ENCODE measurements at places on chromosomes 11 and 22.

DNA sequence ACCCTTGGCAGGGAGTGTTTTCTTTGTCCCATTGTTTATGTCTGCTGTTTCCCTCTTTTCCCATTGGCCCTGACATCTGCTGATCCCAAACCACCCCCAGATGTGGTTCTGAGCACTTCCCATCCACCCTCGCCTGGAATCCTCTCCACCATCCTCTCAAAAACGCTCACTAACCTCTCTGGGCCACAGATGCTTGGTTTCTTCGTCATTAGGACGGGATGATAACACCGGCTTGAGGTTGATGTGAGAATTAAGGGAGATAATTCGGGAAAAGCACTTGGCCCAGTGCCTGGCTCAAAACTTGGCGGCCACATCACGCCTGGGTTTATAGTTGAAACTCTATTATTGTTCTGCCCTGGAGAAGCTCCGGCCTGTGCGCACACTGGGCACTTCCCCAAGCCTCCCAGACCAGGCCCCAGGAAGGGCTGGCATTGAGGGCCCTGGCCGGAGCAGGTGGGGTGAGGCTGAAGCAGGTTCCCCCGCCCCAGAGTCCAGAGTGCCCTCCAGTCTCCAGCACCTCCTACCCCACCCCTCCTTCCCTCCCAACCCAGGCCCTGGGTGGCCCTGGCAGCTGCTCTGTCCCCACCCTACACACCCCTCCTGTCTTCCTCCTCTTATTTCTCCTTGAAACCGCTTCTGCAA lies 63.7 kb downstream of the CYTH4 start:
- no peak for DNase-seq

DNA sequence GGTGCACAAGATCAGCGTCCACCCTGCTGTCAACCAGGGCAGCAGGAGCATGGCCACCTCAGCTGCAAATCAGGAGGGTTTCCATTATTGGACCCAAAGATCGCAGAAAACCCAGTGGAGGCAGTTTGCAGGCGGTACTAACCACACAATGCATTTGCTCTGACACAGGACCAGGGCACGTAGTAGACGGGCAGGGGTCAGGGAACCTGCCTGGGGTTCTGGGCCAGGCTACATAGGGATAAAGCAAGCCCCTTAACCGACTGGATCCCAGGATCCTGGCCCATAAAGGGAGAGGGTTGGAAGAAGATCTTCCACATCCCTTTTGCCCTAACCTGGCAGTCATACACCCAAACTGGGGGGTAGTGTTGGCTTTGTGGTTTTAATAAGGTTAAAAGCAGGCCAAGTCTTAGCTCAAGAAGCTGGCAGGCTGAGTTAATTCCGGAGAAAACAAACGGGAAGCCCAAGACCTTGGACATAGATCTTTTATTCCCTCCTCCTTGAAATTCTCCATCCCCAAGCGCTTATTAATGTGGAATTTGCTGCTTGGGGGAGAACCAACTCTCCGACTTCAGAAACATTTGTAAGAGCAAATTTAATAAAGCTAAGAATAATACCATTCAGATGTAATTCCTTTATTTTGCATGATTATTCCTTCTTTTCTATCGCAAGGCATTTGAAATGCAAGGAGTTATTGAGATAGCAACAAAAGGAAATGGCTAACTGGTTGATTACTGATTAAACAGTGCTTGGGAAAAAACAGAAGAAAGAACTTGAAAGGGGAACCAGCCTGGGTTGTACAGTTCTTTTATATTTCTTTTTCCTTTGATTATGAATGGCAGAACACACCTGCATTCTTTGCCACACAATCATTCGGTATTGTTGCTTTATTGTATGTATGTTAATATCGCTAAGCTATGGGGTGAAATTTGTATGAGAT lies 6.3 kb upstream of the ARHGAP8 start:
- DNase-seq: no peak

- DNase-seq: no peak
Observed at GRCh38 chr11:64766881-64767280, 7.1 kb upstream of the PYGM start.

DNA sequence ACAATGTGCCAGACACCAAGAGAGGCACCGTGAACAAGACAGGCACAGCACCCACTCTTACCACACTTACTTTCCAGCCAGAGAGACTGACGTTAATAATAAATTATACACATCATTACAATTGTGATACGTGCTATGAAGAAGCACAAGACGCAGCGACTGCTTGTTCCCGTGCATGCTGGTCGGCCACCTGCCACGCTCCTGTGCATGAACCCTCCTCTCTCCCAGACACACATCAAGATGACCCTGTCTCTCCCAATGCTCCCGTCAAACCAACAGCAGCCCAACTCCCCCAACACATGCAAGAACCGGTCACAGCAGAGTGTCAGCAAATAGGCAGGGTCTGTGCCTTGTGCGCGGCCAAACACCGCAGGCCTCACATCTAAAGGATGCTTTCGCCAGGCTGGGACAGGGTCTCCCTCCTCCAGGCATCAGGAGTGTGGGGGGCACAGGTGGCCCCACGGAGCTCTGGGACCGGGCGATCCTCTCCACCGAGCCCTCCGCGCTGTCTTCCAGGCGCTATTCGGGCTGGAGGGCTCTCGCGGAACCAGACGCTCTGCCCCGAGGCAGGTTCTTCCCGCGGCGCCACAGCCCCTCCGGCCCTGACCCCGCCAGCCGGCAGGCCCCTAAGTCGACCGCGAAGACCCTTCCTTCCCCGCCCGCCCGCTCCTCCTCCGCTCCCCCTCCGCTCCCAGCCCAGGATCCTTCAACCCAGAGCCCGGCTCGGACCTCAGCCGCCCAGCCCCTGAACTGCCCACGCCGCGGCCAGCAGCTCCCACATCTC lies 533 bp downstream of the SERGEF start:
- DNase-seq: peak; percentile 15

GRCh38 chr11:73344191-73344607 lies 32.0 kb upstream of the RELT start:
- DNase-seq: no peak

GRCh38 chr22:30868663-30869385 lies 99.8 kb downstream of the MORC2 start:
- no peak for DNase-seq

DNA sequence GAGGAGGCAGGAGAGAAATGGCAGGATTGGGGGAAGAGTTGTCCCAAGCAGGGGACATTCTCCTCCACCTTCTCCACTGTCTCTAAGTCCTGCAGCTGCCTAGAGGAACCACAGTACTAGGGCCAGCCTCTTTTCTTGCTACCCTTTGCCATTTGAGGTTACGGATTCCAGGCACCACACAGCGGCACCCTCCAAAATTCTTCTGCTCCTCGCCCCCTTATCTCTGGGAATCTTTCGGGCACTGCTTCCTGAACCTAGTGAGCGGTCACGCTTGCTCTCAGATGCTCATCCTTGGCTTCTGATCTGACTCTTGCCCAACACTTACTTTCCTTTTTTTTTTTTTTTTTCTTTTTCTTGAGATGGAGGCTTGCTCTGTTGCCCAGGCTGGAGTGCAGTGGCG lies 26.6 kb upstream of the XBP1 start:
- no peak for DNase-seq

- DNase-seq: no peak
Observed at GRCh38 chr11:135074397-135074998, 662.5 kb upstream of the B3GAT1 start.

DNA sequence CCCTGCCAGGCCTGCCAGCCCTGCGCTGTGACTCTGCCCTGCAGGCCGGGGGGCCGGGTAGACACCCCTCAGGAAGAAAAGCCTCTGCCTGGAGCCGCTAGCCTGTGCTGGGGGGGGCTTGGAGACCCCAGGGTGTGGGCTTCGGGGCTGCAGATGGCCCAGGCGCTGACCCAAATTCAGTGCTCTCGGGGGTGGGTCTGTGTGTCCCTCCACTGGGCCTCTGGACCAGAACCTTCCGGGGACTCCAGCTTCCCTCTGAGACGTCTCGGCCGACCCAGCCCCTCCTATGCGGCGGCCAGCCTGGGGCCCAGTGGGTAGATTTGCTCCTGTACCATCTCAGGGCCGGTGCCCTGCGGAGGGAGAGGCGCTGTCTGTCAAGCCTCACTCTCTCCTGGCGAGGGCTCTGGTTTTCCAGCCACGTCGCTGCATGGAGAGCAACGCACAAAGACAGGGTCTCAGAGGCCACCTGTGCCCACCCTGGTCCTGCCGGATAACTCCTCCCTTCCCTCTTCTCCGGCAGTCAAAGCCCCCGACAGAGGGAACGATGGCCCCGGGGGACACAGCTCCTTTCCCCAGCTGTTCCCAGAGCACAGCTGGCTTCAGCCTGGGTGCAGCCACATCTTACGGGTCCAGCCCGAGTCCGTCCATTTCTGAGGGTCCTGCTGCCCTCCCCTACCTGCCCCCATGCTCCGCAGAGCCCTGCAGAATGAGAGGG lies 40.1 kb upstream of the TOLLIP start:
- DNase-seq: no peak

GRCh38 chr11:131284041-131284440 lies 86.4 kb upstream of the NTM start:
- no peak for DNase-seq

DNA sequence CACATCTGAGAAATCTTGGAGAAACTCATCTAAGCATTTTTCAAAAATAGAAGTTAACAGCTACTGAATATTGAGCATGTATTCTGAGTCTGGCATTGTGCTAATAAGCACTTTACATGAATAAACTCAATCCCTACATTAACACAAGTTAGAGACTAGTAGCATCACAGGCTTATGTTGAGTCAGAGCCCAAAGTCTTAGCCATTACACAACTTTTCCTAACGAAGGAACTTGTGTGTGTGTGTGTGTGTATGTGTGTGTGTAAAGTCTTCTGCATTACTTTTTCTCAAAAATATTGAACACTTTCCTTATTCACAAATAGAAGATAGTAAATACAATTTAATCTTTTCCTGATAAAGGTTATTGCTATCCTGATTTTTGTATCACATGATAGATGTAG lies 8.7 kb upstream of the CLPB start:
- no peak for DNase-seq

- DNase-seq: no peak
Observed at GRCh38 chr11:115452241-115452640, 52.0 kb downstream of the CADM1 start.

- DNase-seq: no peak
Observed at GRCh38 chr11:96530473-96530872, 140.7 kb downstream of the JRKL start.

DNA sequence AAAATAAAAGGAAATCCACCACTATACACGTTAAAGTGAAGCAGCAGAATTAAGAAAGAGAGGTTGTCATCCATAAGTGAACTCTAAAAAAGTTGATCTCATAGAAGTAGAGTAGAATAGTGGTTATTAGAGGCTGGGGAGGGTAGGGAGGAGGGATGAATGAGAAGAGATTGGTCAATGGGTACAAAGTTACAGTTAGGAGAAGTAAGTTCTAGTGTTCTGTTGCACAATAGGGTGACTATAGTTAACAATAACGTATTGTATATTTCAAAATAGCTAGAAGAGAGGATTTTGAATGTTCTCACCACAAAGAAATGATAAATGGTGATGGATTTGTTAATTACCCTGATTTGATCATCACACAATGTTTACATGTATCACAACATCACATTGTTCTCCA lies 72.0 kb downstream of the CD82 start:
- no peak for DNase-seq

- DNase-seq: no peak
Observed at GRCh38 chr11:76714493-76714892, 43.9 kb upstream of the LRRC32 start.

GRCh38 chr22:44787832-44788231 lies 35.5 kb downstream of the ARHGAP8 start:
- no peak for DNase-seq

DNA sequence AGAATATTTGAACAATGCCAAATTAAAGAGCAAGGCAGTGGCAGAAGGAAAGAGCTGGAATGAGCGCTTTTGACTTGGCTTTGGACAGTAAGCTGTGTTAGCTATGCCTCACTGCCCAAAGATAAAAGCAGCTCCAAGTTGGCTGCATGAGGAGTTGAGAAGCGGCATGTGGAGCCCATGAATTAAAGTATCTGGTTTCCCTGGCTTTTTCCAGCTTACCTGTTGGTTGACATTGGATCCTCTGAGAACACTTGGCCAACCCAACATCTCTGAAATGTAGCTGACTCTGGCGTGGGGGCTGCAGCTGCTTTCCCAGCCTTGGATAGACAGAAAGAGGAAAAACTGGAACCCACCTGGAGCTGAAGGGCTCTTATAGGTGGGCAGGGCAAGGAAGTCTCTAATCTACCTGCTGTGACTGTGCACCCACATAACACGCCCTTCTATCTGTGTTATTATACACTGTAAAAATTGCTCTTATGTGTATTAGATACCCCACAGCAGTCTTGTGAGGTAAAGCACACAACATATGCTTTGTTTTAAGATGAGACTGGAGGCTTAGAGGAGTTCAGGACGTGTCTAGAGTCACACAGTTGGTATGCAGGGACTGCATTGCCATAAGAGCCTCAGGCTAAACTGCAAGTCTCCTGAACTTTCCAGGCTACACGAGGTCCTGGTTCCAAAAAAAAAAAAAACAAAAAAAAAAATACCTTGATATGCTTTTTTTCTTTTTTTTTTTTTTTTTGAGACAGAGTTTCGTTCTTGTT lies 5.8 kb downstream of the UBASH3B start:
- no peak for DNase-seq

DNA sequence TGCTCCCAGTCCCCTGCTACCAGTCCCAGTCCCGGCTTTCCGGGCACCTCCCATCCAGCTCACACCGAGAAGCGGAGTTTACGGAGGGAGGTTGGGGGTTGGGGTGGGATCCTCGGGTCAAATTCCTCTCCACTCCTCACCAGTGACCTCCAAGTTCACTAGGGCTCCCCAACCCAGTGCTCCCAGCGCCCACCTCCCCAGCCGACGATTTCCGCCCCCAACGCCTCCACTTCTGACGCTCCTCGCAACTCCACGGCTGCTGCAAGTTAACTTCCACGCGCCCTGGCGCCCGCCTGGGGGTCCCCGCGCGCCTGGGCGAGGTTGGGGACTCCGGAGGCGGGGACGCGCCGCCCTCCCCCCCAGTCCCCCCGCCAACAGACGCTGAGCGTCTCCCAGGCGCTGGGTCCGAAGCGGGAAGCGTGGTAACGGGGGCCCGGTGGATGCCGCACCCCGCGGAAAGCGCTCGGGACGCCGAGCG lies 526 bp downstream of the TPST2 start:
- DNase-seq: peak; percentile 24

- no peak for DNase-seq
Observed at GRCh38 chr11:67652965-67653845, 2.7 kb upstream of the ACY3 start.

GRCh38 chr11:82229341-82229740 lies 504.3 kb downstream of the FAM181B start:
- DNase-seq: no peak

DNA sequence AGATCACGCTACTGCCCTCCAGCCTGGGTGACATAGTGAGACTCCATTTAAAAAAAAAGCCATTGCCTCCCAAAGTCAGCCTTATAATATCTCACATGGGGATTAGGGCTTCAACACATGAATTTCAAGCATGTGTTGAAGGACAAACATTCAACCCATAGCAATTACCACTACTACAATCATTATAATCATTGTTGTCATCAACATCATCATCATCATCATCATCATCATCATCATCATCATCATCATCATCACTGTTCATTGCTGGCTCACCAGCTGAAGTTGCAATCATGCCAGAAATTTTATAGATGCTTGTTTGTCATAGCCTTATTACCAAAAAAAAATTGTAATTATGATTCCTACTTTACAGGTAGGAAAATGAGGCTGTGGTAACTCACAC lies 762.9 kb downstream of the METTL15 start:
- no peak for DNase-seq

GRCh38 chr11:76561245-76561644 lies 109.3 kb downstream of the LRRC32 start:
- DNase-seq: no peak

- no peak for DNase-seq
Observed at GRCh38 chr22:37206841-37207821, 5.1 kb downstream of the SSTR3 start.
